Stimulated activated CD8-positive, alpha-beta memory T cell treated with anti-CD3 and anti-CD28 coated beads, Interleukin-4, amount 100 ng/mL, for 24 hours (primary cell): ENCODE measurements at places on chromosomes 5 and 9.

GRCh38 chr5:149636191-149636860, 55.0 kb downstream of the ARHGEF37 start:
- no peak for DNase-seq

DNA sequence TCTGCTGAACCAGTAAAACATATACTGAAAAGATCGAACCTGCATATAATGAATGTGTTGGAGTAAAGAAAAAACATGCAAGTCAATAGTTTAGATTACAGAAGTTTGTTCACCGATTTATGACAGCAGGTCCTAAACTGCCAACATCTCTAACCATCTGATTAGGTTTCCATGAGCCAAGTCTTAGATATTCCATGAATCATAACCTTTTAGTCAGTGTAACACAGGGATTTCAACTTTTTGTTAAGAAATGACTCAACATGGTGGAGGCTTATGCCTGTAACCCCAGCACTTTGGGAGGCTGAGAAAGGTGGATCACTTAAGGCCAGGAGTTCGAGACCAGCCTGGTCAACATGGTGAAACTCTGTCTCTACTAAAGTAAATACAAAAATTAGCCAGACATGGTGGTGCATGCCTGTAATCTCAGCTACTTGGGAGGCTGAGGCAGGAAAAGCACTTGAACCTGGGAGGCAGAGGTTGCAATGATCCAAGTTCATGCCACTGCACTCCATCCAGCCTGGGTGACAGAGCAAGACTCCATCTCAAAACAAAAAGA, 38.7 kb downstream of the APC start:
- DNase-seq = no peak

- peak; percentile 12 for DNase-seq
These were observed 40.6 kb upstream of the ITGA2 start for GRCh38 chr5:52948418-52949076.

- DNase-seq = no peak
These were observed 14.3 kb downstream of the TTC1 start for GRCh38 chr5:160023007-160023907.

GRCh38 chr9:110801426-110801825, 132.8 kb downstream of the MUSK start:
- no peak for DNase-seq

- DNase-seq = peak; percentile 10
These were observed 435 bp downstream of the ZNF189 start for GRCh38 chr9:101398930-101399642.

- no peak for DNase-seq
These were observed 3.1 kb upstream of the CATSPER3 start for GRCh38 chr5:134964359-134965270.

- DNase-seq = no peak
These were observed 134.7 kb downstream of the SLC1A3 start for GRCh38 chr5:36741128-36741527.

DNA sequence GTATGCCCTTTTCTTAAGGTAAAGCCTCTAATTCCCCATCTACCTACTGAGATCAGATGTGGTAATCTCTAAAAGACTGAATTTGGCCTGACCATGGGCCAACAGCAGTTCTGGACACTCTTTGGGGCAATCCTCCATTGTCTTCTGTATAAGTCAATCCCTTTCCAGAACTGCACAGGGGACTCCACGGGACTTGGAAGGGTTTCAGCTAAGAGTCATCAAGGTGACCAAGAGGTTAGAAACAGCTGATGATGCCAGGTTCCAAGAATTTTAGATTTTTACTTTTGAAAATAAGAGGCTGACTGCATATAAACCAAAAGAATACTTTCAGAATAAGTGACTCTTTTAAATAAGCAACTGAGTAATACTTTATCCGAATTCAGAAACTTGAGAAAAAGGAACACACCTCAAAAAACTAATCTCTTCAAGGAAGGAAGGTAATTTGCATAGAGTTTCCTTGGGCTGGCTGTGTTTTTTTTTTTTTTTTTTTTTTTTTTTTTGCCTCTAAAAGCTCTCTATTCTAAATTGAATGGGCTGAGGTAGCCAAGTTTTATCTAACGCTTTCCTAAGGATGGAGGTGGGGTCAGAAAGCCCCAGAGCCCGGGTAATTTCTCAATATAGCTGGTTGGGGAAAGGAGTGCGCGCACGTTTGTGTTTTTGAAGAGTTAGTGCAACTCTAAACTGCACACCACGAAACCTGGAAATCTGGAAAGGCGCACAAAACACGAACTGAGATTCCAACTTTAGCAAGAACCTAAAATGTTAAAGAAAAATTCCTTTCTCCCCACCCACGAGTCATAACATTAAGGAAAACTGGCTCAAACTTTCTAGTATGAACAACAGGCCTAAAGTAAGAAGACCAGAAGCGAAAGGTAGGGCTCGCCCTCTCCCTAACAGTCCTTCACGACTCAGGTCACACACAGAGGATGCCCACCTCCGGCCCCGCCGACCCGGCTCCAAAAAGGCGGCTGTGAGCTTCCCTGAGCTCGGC, 1.3 kb downstream of the VCP start:
- no peak for DNase-seq
